ENCODE measurements at places on chromosomes 7 and 10.

DNA sequence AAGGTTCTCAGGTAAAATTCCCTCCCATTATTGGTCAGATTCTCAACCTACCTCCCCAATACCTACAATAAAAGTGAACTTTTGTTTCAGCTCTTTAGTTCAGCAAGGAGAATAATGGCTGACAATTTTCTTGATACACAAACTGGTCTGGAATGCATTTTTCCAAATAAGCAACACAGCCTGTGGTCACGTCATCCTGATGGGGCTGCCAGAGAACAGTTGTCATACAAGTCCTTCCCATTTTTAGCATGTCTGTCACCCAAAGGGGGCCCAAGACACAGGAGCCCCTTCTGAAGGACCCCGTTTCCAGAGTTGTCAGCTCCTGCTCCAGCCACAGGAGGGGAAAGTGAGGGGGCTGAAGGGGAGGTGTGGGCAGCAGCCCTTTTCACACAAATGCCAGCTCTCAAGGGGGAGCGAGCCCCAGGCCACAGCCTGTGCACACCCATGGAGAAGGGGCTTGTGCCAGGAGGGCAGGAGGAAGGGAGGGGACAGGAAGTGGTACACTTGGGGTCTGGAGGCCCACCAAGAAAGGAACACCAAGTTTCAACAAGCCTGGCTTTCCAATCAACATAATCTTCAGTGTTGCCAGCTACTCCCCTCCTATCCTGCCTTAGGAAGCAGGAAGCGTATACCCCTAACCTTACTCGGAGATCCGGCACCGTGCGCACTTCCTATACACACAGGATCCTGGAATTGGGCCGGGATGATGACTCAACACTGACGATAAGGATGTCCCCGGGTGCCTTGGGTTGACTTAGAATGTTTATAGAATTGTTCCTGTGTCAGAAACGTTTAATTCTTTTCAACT, 43.4 kb upstream of the PDLIM1 start:
- DNase-seq = peak; percentile 89

- no peak for DNase-seq
Measured at GRCh38 chr10:51029172-51029641, 45.1 kb upstream of the PRKG1 start.

DNA sequence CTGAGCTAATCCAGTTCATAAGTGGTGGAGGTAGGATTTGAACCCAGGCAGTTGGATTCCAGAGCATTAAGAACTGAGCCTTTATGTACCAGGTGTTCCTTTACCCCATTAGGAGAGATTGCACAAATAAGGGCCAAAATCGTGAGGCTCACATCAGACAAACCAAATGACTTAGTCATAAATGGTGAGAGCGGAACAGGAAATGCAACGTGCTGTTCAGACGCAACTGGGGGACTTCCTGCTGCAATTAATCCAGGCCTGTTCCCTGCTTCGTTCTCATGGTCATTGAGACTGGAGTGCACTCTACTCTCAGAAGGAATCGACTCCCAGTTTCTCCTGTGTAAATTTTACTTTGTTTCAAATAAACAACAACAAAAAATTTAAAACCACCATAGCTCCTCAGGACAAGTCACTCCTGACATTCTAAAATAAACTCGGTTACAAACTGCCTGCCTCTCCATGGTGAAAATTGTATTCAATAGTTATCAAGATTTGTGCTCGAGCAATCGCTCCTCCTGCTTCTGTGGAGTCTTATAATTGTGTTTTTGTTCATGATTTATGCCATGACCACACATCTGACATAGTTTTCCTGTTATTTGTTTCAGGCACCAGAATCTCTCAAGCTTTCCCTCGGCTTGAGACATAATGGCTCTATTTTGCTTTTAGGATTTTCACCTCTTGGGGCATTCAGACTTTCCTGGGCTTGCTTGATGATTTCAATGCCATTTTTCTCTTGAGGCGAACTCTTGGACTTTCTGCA, 115.3 kb upstream of the BMPER start:
- no peak for DNase-seq

GRCh38 chr10:93462881-93463280, 19.3 kb downstream of the MYOF start:
- no peak for DNase-seq

DNA sequence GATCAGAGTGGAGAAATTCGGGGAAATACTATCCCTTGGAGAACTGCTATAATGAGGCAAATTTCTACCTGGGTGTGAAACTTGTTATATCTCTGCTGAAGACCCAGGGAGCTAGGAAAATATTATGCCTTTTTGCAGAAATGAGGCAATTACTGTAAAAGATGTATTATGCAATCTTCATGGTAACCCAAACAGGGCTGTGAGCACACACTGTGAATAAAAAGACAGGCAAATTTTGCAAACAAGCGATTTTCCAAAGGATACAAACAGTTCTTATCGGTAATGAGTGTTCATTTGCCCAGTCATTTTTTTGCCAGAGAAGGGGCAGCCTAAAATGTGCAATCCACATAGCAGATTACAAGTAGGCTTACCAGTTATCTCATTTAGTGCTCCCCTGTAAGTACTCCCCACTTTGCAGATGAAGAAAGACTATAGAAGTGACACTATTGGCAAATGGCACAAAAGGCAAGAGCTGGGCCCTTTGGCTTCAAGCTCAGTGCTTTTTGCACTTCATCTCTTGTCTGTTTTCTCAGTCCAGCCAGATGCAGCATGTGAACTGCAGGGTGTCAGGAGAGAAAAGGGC, 205.8 kb downstream of the HECW1 start:
- DNase-seq = no peak

DNA sequence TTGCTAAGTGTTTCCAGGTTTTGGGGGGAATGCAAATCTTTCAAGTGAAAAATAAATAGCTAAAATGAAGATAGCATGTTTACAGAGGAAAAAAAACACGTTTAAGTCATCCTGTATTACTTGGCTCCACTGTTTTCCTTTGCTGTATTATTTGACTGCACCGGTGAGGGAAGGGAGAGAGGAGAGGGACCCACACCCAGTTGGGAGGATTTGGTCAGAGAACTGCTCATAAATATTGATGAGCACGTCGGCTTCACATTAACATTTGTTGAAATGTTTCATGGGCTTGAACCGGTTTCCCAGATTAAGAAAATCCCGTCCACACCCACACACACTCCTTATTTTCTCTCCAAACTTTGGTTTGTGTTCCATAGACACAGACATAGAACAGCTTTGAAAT, 493.8 kb upstream of the MGMT start:
- no peak for DNase-seq

DNA sequence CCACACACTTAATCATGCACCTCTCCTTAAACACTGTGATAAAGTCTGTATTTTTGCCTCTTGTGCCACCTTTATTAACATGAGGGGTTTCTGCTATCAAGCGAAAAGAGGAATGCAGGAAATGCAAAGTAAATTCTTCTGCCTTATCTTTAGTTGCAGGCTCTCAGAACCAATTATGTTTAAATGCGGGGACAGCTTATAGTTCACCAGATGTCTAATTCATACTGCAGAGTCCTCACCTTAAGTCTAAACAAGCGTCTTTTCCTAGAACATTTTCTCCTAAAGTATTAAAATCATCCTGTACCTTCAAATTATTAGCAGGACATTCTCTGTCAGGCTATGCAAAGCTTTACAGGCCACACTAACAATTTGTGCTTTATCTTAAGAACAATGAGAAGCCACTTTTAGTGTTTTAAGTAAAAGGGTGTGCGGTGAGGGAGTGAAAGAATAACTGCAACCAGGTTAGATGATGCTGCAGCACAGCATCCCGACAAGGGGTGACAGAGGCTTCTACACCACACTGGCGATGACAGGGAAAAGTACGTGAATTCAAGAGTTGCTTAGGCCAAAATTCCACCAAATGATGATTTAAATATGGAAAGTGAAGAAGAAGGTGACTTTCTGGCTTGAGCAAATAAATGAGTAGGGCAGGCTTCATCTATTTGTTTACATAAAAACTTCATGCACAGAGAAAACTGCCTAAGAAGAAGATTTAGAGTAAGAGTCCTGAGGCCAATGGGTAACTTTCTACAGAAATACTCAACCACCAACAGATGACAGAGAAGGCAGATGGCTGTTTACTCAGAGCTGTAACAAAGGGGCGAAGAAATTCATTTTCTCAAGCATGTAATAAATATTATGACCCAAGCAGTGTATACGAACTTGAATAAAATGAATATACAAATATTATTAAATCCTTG, 36.0 kb downstream of the EZH2 start:
- no peak for DNase-seq

Measured in thoracic aorta (tissue), 2 donors.